ENCODE measurements at places on chromosomes 2 and 18.

DNA sequence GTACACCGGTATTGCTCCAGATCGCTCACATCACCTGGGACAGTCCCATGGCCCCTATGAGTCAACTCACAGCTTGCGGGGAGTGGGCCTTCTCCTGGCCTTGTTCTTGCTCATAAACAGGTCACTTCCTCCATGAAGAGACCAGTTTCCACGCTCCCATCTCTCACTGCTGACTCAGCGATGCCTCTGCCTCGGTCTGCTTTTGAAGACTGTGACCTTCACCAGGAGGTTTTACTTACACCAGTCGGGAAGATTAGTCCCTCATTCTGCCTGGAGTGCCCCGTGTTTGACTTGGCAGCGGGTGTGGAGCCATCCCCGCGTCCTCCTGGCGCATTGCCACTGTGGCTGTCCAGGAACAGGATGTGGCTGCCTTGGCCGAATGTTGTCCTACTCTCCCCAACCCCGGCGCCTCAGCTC lies 159.8 kb downstream of the RHBDD1 start:
- DNase-seq, result no peak

DNA sequence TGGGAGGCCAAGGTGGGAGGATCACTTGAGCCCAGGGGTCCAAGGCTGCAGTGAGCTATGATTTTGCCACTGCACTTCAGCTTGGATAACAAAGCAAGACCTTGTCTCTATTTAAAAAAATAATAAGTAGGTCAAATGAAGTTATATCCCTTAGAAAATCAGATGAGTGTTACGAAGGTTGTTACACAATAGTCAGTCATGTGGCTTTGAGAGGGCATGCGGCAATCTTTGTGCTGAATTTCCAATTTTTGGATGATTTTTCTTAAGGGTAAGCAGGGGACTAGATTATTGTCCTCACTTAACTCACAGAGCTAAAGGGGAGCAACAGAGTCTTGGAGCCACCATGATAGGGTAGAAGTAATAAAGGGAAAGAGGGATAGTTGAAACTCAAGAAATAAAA lies 71.8 kb downstream of the B3GNT2 start:
- no peak for DNase-seq

- no peak for DNase-seq
These were observed 38.8 kb downstream of the PRKCE start for GRCh38 chr2:45690231-45690630.

DNA sequence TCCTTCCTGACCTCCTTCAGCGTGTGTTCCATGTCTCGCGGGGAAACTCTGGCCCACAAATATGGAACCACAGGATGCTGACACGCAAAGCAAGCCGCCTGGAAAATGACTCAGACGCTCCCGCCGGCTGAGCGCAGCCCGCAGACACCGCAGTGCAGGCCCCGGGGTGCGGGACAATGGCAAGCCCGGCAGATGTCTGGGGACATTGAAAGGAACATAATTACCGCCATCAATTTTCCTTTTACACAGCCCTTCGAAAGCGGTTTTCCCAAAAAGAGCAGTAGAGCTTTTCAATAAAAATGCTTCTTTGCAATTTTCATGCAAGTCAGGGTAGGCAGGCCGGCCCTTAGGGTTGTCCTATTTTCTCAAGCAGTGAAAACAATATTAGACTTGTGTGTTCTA lies 159.2 kb upstream of the SH3BP4 start:
- DNase-seq, result no peak

- DNase-seq, result no peak
These were observed 172.0 kb downstream of the MGAT5 start for GRCh38 chr2:134425724-134426496.

- no peak for DNase-seq
These were observed 40.5 kb upstream of the SMAD7 start for GRCh38 chr18:48991319-48991660.

DNA sequence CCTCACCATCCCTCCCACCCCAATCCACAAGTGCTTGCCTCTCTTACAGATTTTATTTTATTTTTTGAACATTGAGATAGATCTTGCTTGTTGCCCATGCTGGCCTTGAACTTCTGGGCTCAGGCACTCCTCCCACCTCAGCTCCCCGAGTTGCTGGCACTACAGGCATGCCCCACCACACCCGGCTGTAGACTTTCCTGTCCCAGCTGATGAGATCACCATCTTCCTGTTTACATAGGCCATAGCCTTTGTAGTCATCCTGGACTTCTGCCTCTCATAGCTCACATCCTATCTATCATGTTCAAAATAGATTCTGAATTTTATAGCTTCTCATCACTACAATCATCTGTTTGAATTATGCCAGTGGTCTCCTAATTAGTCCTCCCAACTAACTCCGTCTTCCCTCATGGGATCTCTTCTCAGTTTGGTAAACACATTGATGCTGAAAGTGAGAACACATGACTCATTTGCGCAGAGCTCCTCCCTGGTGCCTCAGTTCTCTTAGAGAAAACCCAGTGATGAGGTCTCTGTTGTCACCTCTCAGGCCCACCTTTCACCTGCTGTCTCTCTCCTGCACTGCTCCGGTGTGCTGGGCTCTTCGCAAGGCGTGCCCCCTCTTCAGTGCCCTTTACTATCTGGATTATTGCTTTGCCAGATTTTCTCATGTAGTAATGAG lies 243.0 kb downstream of the ZNF407 start:
- DNase-seq, result no peak

Measured in effector CD4-positive, alpha-beta T cell (primary cell).